ENCODE measurements at places on chromosomes 16 and 17.

DNA sequence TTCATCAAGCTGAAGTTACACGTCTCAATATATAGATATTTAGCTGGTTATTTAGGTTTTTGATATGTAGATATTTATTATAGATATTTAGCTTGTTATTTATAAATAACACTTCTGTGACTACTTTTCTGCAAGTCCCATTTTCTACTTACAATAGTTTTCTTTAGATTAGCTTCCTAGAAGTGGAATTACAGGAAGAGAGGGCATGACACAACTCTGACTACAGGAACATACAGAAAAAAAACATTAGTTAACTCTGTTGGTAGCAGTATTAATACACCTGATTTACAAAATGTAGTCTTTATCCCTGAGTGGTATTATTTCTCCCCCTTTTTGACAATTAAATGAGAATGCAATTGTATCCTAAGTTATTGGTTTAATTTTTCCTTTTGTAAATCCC, 21.2 kb upstream of the CCL1 start:
- DNase-seq: no peak

GRCh38 chr16:64440421-64440831, 681.4 kb downstream of the CDH11 start:
- DNase-seq: no peak

- DNase-seq: peak; percentile 54
These were observed at the start of gene MAP2K6 for GRCh38 chr17:69414408-69415274. Gene MAP2K6 (plus strand): TSS chr17:69414697. CDS start chr17:69414985, 288 bp downstream.

DNA sequence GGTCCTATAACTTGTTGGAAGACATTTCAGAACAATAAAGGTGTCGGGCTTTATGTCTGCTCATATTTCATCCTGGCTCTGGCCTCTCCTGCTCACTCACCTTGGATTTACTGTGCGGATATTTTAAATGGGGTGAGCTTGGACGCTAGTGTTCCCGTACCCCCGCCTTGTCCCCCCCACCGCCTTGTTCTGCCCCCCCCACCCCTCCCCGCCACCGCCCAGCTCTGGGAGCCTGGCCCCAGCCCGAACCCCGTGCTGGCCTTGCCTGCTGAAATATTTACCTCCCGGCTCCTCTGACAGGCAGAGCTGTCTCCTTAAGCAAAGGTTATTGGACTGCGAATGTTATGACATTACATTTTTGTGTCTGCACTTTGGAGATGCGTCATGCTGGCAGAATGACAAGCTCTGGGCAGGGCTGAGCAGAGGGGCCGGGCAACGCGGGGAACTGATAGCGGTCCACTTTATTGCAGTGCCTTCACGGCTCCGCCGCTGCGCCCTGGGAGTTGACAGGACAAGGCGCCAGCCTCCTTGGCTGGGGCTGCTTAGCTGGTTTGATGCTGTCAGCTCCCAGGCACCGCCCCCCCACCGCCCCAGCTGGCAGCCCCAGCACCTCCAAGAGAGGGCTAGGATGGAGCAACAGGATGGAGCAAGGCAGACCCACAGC, 222.5 kb upstream of the GSE1 start:
- peak; percentile 94 for DNase-seq

- peak; percentile 68 for DNase-seq
These were observed 3.7 kb downstream of the TMC8 start for GRCh38 chr17:78133971-78134898.

GRCh38 chr17:82029391-82029790, 2.1 kb upstream of the RAC3 start:
- no peak for DNase-seq

DNA sequence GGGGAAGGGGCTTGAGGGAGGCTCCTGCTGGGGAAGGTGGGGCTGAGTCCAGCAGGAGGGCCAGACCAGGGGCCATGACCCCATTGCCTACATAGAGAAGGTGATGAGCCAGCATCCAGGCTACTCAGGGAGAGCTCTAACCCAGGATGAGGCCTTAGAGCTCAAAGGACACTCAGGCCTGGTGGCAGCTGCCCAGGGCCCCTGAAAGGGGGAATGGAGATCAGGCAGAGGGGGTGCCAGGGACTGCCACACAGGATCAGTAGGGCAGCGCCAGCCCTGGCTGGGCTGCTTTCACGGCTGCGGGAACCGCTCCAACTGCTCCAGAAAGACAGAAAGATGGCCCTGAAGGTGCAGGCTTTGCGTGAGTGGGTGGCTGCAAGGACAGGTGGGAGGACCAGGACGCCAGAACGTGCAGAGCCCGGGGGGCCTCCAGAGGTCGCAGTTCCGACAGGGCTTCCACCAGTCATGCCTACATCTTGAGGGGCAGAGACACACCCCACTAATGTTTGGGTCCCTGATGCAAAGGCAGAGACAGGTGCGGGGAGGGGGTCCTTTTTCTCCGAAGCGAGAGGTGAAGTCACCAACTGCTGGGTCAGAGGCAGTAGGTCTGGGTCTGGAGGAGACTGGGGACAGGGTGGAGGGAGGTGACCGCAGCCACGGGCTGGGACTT, 882 bp upstream of the ATP6V0C start:
- no peak for DNase-seq

GRCh38 chr16:12917653-12918052, 16.3 kb downstream of the SHISA9 start:
- DNase-seq: no peak

DNA sequence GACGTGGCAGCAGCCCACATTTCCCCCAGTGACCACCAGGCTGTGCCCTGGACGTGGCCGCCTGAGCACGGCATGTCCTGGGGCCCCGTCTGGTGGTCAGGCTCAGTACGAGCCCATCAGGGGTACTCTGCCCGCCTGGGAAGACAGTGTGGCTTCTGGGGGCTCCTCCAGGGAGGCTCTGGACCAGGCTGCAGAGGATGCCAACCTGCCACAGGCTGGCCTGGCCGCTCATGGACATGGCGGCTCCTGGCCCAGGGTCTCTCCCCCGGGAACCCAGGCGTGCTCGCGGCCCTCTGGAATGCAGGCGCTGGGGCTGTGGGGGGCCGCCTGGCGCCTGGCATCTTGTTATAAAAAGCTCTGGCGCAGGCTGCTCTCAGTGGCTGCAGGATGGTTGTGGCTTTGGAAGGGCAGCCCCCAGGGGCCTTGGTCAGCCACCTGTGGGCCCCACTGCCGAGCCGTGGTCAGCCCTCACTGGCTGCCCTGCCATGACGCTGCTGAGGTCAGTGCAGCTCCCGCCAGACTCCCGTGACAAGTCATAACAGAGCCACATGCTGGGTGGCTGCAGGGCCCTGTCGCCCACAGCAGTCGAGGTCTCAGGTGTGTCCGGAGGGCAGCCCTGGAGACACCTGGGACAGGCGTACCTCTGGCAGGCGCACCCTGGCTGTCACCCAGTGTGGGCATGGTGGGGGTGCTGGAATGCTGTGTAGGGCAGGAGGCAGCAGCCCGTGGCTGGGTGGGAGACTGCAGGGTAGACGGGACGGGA, 15.0 kb downstream of the CENPX start:
- DNase-seq: no peak

DNA sequence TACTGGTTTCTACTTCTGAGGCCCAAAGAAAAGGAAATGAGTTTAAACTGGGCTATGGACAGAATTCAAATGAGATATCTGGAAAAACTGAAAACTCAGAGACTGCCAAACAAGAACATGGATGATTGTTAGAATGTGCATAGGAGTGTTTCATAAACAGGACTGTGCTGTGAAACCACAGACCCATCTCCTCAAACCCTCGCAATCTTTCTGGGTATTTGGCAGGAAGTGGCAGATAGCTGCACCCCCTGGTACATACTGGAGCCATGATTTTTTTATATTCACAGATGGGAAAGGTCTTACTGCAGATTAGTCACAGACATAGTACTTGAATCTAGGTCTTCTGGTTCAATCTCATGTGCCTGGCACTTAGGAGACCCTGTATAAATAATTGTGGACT, 145.0 kb downstream of the CCDC182 start:
- DNase-seq: no peak

DNA sequence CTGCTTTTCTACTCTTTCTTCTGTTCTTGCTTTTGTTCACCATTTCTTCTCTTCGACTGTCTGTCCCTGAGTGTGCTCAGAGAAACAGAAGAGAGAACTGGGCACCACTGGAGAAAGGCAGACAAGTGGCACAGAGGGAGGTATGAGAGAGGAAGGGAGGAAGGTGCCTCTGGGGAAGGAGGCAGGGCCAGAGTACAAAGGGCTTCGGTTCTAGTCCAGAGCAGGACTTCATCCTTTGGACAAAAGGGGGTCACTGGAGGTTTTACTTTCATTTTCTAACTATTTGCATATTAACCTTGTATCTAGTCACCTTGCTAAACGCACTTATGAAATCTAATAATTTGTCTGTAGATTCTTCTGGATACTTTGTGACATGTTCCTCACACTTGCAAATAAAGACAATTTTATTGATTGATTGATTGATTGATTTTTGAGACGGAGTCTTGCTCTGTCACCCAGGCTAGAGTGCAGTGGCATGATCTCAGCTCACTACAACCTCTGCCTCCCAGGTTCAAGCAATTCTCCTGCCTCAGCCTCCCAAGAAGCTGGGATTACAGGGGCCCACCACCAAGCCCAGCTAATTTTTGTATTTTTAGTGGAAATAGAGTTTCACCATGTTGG, 13.5 kb downstream of the ITGB4 start:
- no peak for DNase-seq

DNA sequence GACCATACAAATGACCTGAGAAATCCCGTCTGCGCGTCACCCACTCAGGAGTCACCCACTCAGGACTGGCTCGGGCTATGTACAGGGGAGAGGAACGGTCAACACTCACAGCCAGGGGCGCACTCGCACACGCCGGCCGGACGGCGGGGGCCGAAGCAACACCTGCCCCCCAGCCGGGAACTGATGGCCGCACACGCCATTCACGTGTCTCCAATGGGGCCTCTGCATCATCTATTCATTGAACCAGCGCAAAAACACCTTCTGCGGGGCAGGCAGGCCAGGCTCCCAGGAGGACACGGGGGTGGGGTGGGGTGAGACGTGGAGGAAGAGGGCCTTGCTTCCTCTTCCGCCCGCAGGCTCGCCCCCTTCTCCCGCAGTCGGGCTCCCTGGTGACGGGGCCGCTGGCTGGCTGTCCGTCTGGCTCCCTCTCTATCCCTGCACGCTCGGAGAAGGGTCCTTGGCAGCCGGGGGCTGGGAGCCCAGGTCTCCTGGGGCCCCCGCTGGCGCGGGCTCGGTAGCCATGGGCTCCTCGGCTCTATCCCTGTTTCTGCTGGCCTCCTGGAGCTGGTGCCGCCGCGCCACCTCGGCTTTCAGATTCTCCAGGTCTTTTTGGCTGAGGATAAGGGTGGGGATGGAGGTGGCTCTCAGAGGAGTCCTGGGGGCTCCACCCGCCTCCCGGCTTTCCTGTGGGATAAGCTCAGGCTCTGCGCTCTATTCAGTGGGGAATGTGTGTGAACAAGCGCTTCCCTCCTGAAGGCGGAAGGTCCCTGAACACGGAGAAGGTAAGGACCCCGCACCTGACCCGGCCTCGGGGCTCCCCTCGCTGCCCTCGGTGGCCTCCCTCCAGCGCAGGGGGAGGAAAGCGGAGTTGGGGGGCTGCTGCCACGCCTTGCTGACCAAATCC, 21.1 kb downstream of the CLUH start:
- no peak for DNase-seq

GRCh38 chr16:57284209-57284951, at the start of gene PLLP:
Gene PLLP (minus strand): TSS chr16:57284672. CDS start chr16:57284540, 132 bp downstream.
- DNase-seq: no peak

- DNase-seq: no peak
These were observed 2.0 kb upstream of the GGNBP2 start for GRCh38 chr17:36542755-36543154.

- DNase-seq: no peak
These were observed 418.3 kb upstream of the SALL1 start for GRCh38 chr16:51569203-51569931.

- peak; percentile 35 for DNase-seq
These were observed 192.0 kb downstream of the NTN1 start for GRCh38 chr17:9213303-9213640.

GRCh38 chr16:4344983-4345835, 5.9 kb downstream of the PAM16 start:
- DNase-seq: no peak

DNA sequence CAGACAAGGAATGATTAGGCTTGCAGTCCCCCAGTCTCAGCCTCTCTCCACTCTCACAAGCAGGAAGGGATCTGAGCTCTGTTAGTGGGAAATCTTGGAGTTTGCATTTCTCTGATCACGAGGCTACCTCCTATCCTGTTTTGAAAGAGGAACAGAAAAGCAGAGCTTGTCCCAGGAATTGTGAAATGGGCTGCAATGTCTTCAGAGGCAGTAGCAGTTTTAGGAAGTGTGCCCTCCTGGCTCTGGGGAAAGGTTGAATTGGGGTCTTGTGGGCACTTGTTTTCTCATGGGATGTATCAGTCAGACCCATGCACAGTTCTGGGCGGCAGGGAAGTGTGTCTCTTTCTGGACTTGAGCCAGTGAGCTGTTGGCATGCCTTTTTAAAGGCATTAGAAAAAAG, 22.8 kb downstream of the NUP85 start:
- no peak for DNase-seq

DNA sequence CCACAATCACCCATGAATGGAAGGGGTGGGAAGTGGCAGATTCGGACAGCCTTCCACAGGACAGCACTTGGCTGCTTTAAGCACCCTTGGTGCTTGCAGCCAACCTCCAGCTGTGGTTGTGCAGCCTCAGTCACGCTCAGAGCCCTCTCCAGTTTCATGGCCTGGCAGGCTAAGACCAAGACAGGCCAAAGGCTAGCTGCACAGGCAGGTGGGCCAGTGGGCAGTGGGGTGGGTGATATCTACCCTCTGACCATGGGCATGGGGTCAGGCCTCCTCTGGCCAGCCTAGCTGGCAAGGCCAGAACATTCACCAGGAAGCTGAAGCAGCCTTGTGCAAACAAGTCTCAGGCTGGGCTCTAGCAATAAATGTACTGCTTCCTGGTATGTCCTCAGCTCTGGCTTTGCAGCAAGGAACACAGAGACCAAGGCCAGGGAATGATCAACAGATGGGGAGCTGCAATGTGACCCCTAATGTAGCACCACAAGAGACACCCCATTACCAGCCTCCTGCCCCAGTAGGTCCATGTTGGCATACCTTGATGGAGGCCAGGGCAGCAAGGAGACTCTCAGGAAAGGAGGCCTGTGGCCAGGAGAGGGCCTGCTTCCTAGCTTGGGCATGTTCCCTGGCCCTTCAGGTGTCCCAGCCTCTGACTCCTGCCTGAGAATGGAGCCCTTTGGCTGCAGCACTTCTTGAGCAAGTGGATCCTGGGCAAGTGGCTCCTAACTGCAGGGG, 20.9 kb downstream of the HSD11B2 start:
- DNase-seq: no peak

Data from RWPE2 (cell line).